ENCODE measurements at places on chromosomes 16 and 17.

GRCh38 chr16:9183682-9184353 is 92.4 kb downstream of the HAPSTR1 start:
- no peak for DNase-seq

DNA sequence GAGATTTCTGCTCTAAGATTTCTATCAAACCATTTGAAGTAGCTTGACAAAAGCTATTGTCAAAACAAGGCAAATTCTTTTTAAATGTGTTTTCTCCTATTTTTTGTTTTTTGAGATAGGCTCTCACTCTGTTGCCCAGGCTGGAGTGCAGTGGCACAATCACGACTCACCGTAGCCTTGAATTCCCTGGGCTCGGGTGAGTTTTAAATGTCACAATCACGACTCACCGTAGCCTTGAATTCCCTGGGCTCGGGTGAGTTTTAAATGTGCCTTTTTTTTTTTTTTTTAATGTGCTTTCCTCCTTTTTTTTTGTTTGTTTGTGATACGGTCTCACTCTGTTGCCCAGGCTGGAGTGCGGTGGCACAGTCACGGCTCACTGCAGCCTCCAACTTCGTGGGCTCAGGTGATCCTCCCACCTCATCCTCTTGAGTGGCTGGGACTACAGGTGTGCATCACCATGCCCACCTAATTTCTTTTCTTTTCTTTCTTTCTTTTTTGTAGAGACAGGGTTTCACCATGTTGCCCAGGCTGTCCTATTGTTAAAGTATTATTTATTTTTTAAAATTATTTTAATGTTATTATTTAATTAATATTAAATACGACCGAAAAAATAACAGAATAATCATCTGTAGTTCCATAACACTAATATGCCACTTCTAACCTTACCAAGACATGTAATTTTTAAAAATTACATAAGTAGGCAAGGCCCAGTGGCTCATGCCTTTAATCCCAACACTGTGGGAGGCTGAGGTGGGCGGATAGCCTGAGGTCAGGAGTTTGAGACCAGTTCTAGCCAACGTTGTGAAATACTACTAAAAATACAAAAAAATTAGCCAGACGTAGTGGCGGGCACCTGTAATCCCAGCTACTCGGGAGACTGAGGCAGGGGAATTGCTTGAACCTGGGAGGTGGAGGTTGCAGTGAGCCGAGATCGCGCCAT is 69.7 kb upstream of the FA2H start:
- no peak for DNase-seq

- no peak for DNase-seq
These were observed 120.6 kb downstream of the GOSR1 start for GRCh38 chr17:30597776-30598288.

DNA sequence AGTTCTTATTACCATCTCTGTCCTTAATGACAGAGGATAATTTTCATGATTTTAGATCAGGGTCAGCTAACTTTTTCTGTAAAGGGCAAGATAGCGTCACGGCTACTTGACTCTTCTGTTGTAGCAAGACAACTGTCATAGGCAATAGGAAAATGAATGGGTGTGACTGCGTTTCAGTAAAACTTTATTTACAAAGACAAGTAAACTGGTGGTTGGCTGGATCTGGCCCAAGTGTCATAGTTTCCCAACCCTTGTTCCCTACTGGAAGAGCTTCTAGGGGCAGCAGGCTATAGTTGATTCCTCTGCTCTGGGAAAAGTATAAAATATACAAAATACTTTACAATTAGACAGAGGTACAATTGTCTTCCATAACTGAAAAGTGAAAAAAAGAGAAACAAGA is 50.6 kb upstream of the VPS4A start:
- no peak for DNase-seq

- no peak for DNase-seq
These were observed 52.4 kb upstream of the CDH3 start for GRCh38 chr16:68592466-68593337.

DNA sequence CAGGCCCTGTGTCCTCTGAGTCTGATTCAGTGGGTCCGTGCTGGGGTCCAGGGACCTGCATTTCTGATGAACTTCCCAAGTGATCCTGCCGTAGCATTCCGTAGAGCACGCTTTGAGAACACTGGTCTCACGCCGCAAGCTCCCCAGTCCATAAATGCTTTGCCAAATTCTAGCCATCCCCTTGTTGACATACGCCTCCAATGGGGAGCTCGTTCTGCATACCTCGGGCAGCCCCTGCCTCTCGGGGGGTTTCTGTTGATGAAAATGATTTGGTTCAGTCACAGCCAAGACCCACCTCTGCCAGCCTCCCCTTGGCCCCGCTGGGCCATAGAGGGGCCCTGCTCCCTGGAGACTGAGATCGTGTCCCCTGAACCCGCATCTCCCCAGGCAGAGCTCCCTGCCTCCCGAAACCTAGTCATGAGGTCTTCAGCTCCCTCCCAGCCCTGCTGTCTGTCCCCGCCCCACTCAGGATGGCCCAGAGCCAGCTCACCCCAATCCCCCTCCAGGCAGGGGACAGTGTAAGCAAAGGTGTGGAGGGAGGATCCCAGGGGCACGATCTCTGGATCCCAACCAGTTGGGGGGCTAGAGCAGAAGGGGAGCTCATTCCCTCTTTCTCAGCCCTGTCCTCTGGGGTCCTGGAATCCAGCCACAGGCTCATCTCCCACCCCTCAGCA is 16.2 kb upstream of the SPNS2 start:
- DNase-seq: no peak

- DNase-seq: no peak
These were observed 28.8 kb downstream of the MAP2K3 start for GRCh38 chr17:21313320-21313719.

DNA sequence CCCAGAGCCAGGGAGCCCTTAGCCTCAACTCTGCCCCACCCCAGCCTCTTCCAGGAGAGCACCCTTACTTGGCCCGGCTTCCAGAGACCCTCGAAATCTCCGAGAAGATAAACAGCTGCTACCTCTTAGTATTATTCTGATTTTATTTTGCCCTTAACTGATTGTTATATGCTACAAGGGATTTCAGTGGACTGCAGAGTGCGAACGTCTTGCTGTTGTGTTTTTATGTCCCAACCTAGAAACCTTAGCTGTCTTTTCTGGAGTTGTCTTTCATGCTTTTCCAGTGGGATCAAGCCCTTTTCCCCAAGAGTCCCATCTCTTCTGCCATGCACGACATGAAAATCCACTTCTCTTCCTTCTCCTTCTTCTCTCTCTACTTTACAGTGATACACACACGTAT is 47.0 kb downstream of the SNX20 start:
- DNase-seq: no peak

DNA sequence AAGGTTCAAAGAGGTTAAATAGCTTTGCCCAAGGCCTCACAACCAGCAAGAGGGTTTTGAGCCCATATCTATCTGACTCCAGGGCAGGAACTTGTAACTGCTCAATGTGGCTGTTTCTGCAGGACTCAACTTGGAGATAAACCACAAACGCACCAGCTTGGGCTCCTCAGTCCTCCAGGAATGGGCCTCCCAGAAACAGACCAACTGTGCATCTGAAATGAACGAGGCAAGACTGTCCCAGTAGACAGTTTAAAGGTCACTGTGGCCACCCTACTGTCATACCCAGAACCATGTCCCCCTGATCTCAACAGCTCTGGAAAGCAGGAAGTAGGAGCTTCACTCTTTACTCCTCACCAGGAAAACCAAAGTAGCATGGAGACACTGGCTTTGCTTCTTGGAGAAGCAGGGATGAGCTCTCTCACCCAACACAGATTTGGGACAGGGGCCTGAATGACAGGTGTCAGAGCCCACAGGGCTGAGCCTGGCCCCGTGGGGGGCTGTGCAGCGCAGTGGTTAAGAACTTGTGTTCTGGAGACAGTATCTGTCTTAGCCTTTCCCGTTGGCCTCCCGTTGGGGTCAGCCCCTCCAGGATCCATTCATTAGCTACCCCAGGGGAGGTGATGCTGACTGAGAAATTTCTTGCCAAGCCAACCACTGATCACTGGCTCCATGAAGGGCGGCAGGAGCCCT is 2.3 kb upstream of the CALB2 start:
- no peak for DNase-seq

Data from cerebellar nuclear complex (tissue), 1 donor.